Retinal pigment epithelial cell (primary cell): ENCODE measurements at places on chromosomes 11 and 22.

DNA sequence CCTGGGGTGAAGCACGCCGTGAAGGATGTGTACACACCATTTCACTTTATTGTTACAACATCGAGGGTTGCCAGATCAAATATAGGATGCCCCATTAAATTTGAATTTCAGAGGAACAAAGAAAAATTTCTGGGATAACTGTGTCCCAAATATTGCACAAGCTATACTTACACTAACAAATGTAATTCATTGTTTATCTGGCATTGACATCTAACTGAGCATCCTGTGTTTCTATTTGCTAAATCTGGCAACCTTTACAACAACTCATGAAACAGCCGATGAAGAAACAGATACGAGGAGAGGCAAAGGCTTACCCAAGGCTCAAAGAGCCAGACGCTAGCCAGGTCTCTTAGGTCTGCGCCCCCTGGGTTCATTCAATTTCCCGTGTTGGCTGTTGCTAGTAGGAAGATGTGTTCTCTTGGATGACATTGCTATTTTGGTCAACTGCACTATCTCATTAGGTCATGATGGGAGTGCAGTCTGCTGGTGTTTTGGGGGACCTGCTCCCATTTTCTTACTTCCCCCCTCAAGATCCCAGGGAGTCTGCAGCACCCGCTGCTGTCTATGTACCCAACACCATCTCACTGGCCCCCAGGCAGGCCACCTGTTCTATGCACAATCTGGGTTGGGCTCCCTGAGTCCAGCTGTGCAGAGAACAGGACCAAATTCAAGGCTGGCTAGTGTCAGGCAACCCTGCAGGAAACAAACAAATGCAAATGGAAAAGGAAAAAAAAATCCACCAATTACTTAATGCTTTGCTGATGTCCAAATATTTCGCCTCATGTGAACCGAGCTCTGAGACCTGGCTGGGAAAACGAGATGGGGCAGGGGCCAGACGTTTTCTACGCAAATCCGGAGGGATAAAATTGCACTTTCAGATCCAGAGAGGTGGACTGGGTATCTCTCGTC is 560.9 kb downstream of the MIAT start:
- no peak for DNase-seq

- no peak for DNase-seq
These were observed 157.1 kb upstream of the GRK3 start for GRCh38 chr22:25407226-25407858.

GRCh38 chr11:61897387-61898246 is 6.3 kb upstream of the FADS3 start:
- DNase-seq, result no peak

GRCh38 chr11:13008625-13009475 is at the start of gene RASSF10:
Gene RASSF10, plus strand, starts transcription at chr11:13009316. Its CDS starts 261 bp downstream, at chr11:13009577.
- no peak for DNase-seq

GRCh38 chr11:1060852-1061616 is 13.6 kb upstream of the MUC2 start:
- DNase-seq, result peak; percentile 70

DNA sequence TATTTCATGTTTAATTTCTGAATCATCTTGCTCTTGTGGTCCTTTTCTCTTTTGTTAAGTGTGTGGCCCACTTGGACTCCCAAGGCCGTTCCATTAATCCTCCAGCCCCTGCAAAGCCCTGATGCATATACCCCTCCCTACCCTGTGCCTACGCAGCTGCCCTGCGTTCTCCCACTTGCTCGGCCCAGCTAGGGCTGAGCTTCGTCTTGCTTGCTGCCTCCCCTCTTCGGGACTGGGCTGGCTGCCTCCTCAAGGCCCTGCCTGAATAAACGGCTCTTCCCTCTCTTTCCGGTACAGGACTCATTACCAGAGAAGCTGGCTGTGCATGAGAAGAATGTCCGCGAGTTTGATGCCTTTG is 28.5 kb downstream of the ARHGAP1 start:
- DNase-seq, result no peak

DNA sequence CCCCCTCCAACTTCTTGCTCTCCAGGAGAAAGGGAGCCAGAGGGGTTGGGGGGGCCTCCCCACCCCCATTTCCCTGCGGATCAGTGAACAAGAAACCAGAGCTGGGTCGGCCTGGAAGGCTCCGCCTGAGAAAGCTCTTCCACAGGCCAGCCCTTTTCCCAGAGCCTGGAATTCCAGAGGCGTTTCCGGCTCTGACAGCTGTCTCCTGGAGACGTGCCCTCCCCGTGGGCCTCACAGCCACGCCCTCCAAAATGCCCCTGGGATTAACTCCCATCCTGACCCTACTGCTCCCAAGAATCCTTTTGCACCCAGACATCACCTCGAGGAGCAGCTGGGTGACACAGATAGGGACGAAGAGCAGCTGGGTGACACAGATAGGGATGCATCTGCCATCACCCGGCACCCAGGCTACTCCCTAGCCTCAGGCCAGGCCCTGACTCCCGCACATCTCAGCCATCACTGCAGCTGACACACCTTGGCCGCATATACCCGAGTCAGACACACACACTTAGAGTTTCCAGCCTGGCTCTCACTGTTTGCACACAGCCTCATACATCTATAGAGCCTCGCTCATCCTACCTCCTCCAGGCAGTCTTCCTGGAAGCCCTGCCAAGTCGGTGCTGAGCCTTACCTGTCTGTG is 7.6 kb upstream of the CDC42EP1 start:
- no peak for DNase-seq

GRCh38 chr11:69444381-69445130 is 36.9 kb upstream of the LINC01488 start:
- DNase-seq, result peak; percentile 76

- DNase-seq, result no peak
These were observed 929.5 kb upstream of the CCDC90B start for GRCh38 chr11:84215672-84216071.

DNA sequence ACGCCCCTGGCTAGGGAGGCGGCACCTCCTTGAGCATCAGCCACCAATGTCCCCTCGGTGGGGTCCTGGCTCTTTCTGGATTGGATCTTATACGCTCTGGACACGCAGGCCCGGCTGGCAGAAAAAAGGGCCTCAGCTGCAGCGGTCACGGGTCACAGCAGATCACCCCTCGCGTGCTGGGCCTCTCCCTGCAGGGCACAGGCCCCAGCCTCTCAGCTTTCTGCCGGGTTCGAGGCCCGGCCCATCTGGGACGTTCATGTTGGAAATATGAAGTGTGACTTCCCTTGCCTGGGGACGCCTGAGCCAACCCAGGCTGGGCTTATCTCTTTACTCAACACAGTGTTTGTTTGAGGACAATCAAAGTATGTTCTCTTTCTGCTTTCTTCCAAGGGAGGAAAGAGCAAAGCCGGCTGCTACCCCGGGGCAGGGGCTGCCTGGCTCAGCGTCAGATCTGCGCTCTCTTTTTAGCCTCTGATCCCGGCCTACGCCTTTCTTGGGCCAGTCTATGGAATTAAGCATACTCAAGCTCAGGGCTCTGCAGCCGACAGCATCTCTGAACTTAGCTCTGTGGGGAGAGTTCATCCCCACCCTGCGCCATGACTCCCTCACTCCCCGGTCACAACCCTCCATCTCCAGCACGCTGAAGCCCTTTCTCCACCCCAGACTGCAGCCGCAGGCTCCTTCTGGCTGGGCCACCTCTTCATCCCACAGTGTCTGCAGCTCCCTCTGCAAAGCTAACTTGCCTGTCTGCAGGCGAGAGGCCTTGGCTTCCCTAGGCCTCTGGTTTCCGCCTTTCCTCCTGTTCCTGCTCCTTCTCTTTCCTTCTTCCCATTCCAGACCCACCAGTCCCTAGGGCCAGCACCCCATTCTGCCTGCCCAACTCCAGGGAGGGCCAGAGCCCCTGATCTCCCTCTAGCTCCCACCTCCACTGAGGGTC is 38.8 kb downstream of the ADAMTS15 start:
- DNase-seq, result no peak

DNA sequence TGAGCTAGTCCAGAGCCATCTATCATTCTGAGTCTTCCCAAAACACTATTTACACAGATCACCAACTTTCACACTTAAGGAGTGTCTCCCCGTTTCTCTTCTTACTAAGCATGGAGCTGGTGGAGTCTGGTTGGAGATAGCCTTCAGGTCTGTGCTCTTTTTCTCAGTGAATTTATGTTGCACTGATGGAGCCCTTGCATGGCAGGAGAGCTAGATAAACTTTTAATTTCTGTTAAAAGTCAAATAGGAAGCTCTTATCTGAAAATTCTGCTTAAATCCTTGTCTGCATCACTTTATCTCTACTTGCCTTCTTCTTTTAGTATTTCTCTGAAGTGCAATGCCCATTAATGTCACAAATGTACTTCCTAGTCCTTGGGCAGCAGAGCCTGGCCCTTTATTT is 63.4 kb downstream of the ST3GAL4 start:
- DNase-seq, result no peak

- no peak for DNase-seq
These were observed 438.0 kb downstream of the LUZP2 start for GRCh38 chr11:24934733-24935439.

- no peak for DNase-seq
These were observed 33.1 kb upstream of the SEPTIN5 start for GRCh38 chr22:19680911-19681862.

- no peak for DNase-seq
These were observed 3.2 kb downstream of the RPL27A start for GRCh38 chr11:8685820-8686219.

DNA sequence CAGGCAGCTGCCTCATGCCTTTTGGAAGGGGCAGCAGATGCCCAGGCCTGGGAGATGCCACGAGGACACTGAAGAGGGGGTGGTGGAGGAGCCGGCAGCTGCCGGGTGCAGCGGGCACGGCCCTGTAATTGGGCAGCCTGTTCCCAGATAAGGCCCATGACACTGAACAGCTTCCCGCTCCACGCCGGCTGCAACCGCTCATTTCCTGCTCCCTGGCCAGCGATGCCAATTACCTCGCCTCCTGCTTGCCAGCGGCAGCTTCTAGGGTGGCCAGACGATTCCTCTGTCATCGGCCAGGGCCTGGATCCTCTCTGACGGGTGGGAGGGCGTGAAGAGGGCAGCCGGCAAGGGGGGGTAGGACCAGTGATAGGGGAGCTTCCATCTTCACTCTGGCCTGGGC is 22.8 kb downstream of the FLRT1 start:
- DNase-seq, result no peak

DNA sequence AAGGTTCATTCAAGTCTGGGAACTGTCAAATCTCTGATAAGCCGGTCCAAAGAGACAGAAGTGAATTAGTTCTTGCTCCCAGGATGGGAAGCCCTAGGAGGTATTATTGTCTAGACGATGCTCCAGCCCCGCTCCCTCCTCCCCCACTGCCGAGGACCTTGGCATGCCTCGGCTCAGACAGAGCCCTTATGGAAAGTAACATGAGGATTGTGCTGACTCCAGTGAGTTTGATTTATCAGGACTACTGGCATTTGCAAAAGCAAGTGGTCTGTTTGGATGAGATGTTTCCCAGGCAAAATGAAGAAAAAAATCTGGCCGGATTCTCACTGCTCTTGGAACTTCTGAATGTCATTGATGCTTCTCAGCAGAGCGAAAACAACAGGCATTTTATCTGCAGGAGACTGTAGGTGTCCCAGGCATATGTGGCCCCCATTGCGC is 341.0 kb downstream of the ETS1 start:
- no peak for DNase-seq

DNA sequence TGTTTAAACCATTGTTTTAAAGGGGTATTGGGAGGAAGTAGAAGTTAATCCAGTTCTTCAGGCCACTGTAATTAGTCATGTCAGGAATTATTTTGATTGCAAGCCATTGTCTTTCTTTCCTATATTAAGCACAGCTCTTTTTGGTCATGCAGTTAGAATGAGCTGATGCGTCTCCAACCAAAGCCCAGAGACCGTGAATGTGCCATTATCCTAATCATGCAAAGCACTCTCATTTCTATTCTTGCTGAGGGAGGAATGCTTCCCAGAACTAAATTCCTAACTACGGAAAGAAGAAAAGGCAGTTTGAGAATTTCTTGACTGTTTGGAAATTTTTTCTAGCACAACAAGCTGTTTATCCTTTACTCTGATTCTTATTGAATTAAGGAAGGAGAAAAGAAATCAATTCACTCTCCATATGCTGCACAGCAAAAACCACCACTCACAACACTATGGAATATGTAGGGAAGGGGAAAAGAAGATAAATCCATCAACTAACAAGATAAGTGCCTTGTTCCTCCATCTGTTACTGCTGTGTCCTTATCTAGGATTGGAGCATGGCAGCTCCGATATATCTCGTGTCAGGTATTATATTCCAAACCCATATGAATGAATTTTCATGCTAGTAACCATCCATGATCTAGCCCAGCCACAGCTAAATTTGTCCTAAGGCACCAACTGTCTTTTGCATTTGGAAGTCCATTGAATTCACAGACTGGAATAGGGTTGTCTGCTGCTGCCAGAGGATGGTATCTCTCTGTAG is 70.8 kb downstream of the NTM start:
- DNase-seq, result no peak

DNA sequence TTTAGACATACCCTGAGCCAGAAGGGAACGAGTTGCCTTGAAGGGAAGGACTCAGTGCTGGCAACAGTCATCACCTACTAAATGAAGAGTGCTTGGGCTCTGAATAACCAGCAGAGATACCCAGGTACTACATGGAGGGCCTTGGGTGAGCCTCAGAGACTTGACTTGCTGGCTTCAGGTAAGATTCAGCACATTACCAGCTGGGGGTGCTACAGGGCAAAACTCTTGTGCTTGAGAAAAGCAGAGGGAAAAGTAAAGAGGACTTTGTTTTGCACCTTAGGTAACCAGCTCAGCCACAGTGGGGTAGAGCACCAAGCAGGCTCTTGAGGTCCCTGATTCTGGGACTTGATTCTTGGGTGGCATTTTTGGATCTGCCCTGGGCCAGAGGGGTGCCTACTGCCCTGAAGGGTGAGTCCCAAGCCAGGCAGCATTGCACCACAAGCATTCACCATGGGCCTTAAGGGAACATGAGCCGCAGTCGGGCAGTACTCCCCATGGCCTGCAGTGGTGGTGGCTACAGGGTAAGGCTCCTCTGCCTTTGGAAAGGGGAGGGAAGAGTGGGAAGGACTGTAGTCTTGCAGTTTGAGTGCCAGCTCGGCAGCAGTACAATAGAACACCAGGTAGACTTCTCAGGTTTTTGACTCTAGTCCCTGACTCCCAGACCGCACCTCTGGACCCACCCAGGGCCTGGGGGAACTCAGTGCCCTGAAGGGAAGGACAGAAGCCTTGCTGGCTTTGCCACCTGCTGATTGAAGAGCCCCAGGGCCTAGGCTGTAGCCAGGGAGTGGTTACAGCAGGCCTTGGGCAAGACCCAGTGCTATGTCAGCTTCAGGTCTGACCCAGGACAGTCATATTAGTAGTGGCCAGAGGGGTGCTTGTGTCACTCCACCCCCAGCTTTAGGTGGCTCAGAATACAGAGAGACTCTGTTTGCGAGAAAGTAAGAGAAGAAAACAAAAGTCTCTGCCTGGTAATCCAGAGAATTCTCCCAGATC is 22.7 kb upstream of the PLEKHA7 start:
- no peak for DNase-seq

DNA sequence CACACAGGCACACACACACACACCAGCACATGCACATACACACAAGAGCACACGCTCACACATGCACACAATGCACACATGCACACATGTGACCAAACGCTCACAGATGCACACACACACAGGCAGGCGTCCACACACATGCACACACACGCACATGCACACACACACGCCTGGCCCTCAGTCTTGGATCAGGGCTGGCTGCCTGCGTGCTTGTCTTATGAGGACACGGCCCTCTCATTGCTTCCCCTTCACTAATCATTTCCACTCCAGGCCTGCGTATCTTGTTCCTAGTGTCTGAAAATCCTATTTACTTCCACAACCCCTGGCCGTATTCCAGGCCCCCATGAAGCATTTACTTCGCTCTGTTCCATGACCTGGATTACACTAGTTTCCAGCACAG is 740.5 kb downstream of the BRD1 start:
- DNase-seq, result no peak

GRCh38 chr11:34638897-34639296 is 18.0 kb downstream of the EHF start:
- no peak for DNase-seq
